Fibroblast of upper back skin (primary cell): ENCODE measurements at places on chromosomes 4 and X.

- no peak for DNase-seq
Observed at GRCh38 chrX:112527903-112528302, 151.8 kb downstream of the LHFPL1 start.

DNA sequence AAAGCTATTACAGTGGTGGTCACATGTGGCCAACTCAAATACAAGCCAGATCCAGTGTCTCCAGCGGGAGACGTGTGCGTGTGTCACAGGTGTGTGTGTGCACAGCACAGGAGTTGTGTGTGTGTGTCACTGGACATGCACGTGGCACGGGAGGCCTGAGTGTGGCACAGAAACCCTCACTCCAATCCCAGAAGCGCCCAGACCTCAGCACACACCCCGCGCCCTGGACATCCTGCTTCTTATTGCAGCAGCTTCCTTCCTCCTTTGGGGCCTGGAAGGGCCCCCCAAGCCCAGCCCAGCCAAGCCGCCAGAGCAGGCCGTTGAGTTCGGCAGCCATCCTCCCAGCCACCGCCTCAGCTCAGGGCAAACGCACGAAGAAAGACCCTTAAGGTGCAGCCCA, 37.9 kb downstream of the ACOX3 start:
- DNase-seq: no peak

GRCh38 chr4:54066718-54067129, 2.3 kb upstream of the CHIC2 start:
- DNase-seq: no peak

DNA sequence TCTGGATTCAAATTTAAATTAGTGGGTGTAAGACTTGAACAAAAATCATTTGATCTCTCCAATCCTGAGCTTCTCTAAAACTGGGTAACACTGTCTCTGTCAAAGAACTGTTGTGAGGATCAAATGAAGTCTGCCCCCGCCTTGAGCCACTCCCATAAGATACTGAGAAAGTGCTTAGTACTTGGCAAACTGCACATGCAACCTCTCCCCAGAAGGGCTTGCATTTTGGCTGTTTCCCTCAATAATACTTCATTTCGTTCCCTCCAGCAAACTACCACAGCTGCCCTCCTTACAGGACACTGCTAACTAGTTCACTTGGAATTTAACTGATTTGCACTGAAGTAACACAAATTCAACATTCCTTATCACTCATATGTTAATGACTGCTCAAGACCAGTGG, 79.8 kb downstream of the APBB2 start:
- no peak for DNase-seq

DNA sequence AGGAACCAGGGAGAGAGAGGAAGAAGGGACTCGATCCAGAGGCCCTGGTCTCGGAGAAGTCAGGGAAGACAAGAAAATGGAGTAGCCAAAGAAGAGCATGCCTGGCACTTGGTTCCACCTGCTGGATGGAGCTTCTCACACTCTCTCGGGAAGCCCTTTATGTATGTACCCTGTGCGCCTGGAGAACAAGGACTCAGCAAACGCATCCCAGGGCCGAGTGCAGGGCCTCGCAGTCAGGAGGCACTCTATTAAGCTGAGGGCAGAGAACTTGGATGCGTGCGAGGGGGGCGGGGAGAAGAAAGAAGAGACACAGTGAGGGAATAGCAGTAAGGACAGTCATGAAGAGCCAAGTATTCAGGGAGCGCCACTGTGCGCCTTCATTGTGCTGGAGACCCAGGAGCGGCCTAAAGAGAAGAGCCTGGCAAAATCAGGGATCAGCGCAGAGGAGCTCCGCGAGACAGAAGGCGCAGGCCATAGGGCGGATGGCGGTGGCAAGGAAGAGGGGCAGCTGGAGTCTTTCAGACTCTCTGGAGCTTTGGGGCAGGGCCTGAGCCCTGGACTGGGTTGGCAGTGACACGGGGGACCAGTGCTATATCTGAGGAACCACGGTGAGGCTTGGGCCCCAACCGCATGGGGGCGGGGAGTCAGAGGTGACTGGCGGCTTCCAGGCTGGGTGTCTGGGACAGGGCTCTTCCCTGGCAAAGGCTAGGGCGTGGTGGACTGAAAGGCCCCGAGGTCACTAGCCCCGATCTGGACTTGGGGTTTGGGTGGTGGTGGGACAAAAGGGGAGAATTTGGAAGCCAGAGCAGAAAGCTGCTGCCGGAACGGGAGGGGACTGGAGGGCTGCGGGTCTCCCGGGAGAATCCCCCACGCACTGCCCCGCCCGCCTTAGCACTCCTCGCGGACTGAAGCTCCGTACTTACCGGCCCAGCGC, 1.9 kb upstream of the SEPTIN6 start:
- DNase-seq: no peak

- no peak for DNase-seq
Observed at GRCh38 chr4:108529102-108529501, 91.3 kb upstream of the RPL34 start.

GRCh38 chrX:119071381-119071780, 1.4 kb upstream of the CT47C1 start:
- DNase-seq: no peak

- peak; percentile 84 for DNase-seq
Observed at GRCh38 chr4:47642985-47643760, 158.1 kb downstream of the ATP10D start.

GRCh38 chrX:153706799-153707198, 17.4 kb downstream of the BCAP31 start:
- DNase-seq: no peak

DNA sequence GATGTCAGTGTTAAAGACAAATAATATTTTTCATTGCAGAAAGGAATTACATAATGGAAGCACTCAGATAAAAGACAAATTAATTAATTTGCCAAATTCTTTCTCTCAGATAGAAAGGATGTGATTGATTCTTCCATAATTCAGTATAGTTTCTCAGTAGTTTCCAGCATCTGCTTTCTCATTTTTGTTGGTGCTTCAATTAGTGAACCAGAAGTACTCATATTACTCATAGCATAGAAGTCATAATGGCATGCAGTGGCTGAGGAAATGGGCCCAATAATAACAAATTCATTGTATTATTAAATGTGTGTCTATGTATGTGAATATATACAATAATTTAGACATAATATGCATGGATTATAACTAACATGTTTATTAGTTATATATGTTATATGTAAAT, 393.3 kb upstream of the TRAM1L1 start:
- no peak for DNase-seq

DNA sequence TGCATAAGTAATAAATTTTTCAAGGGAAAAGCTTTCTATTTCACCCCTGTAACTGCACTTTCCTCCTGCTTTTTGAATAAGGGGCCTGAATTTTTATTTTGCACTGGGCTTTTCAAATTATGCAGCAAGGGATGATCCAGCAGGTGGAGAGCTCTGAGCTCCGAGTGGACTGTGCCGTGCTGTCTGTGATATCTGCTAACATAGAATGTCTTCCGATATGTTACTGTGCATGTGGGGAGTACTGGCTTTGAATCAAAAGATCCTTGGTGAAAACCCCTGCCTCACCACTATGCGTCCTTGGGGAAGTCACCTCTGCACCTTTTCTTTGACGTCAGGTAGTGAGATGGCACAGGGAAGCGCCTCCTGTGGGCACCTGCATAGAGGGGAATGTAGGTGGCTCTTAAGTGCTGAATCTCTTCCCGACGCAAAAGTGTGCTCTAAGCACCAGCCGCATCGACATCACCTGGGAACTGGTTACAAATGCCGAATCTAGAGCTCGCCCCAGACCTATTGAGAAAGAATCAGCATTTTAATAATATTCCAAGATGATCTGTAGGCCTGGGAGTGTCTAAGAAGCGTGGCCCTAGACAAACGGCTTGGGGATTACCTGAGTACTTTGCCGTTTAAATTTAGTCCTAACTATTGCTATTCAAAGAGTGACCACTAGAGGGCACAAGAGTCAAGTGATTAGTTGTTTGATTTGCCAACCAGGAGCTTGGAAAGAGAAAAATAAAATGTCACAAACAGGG, 19.2 kb upstream of the WFS1 start:
- peak; percentile 59 for DNase-seq

DNA sequence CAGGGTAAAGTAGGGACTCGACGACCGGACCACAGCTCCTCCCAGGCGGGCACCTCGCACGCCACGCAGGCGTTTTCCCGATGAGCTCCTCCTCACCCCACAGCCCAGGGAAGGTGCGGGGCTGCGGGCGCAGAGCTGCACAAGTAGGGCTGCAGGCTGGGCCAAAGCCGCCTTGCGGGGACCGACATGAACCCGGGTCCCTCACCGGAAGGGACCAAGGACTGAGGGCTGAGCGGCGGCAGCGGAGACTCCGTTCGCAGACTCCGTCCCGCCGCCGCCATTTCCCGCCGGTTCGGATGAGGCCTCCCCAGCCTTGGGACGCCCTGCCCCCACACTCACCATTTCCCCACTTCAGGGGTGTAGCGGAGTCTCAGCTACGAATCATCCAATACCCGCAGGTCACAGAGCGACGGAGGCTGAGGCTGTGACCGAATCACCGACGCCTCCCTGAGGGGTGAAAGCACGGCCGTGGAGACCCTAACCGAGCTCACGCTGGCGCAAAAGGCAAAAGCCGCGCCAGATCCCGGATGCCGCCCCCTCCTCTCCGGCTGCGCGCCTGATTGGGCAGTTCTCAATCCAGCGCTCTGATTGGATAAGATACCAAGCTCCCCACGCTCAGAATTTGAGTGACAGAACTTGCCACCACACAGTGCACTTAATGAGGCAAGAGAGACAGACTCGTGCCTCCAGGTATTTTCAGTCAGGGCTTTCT, at the start of gene ZNF732:
Gene ZNF732 (minus strand): TSS at position 506 of the 712 bp plus-strand sequence. CDS start 164 bp downstream, at position 342.
- DNase-seq: peak; percentile 67
